Stimulated activated CD4-positive, alpha-beta T cell treated with anti-CD3 and anti-CD28 coated beads, Interleukin-1b, Interleukin-23, amount 100 ng/mL, for 48 hours (primary cell): ENCODE measurements at places on chromosomes 3 and 15.

GRCh38 chr3:186678604-186679003 lies 12.8 kb downstream of the HRG start:
- no peak for DNase-seq

GRCh38 chr3:20056725-20057611 lies 16.7 kb downstream of the KAT2B start:
- DNase-seq, result peak; percentile 53

GRCh38 chr15:63801171-63801570 lies 32.6 kb downstream of the HERC1 start:
- DNase-seq, result no peak

DNA sequence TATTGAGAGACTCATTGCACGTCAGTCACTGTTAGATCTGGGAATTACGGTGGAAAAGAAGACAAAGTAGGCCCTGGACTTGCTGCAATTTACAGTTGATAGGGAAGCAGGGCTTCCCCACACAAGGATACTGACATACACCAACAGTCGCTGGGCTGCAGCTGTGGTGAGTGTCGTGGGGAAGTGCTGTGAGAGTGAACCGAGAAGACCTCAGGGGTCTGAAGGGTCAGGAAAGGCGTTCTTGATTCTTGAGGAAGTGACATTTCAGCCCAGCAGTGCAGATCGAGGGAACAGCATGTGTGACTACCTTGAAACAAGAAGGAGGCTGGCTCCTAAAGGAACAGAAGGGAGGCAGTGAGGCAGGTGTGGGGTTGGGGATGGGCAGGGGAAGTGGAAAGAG lies 22.5 kb downstream of the MYZAP start:
- DNase-seq, result no peak

DNA sequence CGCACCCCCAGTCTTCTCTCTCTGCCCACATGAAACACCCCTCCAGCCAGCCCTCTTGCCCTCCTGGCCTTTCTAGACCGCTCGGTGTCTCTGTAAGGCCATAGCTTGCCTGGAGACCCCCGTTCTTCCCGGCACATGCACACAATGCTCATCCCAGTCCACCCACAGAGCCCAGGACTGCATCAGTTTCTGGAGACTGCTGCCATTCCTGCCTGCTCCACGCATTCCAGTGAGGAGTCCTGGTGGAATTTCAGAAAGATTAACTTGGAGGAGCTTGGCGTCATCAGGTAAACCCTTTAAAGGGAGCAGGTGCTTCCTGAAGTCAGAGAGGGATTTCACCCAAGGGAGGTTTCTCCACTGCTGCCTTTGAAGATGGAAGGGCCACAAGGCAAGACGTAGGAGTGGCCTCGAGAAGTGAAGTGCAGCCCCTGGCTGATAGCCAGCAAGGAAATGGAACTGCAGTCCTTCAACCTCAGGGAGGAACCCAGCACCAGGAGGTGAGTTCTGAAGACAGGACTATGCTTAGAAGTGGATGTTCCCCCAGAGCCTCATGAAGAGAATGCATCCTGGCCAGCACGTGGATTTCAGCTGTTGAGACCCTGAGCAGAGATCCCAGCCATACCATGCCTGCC lies 19.2 kb downstream of the SLC41A3 start:
- DNase-seq, result no peak

GRCh38 chr15:68047826-68048225 lies 6.3 kb upstream of the PIAS1 start:
- DNase-seq, result no peak

DNA sequence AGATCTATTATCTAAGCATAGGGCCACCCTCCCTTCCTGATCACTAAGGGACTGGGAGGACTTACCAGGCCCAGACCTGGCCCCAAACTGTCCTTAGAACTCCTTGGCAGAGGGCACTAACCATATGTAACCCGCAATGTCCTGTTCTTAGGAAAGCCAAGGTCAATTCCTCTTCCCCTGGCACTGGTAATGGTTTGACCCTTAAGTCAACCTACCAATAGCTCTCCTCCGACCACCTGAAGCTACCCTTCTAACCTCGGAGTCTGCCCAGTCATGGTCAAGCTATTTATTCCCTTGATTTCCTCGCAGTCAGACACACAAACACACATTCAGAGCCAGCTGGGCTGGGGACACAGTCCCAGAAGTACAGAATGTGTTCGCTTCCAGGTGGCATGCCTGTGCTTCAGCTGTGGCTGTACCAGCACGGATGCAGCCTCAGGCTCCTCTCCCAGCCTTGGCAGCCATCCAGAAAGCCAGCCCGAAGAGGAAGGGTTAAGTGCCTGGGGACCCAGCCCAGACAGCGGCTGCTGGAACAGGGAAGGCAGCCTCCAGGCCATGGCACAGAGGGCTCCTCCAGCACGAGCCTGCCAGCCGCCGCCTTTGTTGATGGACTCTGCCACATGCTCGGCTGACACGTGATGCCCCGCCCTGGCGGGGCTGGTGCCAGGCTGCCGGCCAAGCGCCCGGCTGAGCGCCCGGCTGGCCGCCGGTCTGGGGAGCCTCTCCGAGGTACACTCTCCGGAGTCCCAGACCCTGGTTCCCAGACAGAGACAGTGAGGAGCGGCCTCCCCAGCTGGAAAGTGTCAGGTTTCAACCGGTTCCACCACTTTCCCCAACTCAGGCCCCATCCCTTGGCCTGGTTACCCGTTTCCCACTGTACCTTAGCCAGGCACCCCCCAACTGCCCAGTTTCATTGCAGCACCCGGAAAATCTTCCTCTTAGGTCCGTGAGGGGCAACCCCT lies 5.5 kb downstream of the BMF start:
- DNase-seq, result no peak

- DNase-seq, result no peak
Observed at GRCh38 chr15:100764778-100765466, 114.7 kb upstream of the ALDH1A3 start.

- no peak for DNase-seq
Observed at GRCh38 chr15:27401471-27401870, 430.5 kb downstream of the GABRG3 start.

DNA sequence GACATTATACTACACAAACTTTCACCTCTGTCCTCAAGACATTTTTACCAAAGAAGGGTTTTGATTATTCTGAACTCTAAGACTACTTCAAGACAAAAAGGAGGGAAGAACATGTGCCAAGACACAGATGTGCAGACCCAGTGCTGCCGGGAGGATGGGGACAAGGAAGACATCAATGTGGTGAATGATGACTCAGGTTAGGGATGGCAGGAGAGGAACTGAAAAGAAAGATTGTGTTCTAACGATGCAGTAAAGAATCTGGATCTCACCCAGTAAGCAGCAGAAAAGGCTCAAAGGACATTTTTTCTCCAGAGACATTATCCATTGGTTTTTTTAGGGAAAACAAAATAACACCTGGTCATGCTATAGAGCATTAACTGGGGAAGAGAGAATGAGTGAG lies 449.9 kb upstream of the NR2F2 start:
- DNase-seq, result no peak

- DNase-seq, result no peak
Observed at GRCh38 chr15:69789648-69790393, 307.9 kb downstream of the TLE3 start.

DNA sequence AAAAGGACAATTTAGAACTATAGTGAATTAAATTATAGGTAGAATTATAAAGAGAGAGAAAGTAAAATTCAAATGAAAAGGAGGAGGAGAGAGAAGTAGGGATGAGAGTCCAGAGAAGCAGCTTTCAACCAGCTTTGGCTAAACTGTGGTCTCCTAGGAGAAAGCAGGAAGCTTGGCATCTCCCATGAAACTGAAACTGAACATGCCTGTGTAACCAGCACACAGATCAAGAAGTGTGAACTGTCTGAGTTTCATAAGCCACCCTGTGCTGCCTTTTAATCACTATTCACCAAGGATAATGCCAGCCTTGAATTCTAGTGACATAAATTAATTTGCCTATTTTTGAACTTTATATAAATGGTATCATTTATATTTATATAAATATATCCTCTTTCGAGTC lies 128.5 kb downstream of the MYRIP start:
- no peak for DNase-seq

DNA sequence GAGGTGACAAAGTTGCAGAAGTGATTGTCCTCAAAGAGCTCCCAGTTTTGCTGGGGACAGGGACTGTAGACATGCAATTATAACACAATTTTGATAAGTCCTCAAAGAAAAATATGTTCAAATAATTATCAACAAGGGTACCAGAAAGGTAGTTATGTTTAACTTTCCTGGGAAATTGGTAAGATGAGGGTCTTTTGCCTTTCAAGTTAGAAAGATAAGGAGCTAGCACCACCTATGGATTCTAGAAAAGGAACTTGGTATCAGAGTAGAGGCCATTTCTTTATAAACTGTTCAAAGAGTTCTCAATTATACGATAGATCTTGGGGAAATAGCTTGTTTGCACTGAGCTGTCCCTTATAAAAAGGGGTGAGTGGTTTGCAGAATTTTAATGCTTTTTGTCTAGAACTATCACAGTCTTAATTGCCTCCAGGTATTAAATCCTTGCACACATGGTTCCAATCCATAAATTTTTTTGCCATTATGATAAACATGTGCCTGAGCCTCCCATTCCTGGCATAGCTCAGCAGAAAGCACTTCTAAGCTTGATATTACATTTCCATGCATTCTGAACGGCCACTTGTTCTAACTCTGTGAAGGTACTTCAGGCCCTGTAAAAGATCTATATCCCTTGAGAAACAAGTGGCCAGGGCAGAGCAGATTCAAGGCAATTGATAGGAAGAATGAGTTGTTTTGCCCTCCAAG lies 247.5 kb upstream of the LRIG1 start:
- no peak for DNase-seq

- DNase-seq, result no peak
Observed at GRCh38 chr15:54347082-54347827, 369.0 kb downstream of the UNC13C start.

DNA sequence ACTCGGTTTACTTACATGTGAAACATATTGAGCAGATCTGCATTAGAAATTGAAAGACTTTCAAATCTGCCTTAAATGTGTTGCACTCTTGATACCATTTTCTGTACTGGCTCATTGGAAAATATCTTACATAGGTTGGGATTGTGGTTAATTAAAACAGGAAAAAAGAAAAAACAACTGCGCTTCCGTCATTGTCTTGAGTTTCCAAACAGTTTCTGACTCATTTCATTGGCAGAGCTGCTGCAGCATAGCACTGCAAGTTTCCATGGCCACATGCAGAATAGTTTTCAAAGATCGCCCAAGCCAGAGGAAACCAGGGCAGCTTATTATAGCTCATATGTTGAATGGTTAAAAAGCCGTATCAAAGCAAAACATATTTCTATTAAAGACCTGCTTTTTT lies 446.6 kb upstream of the BCHE start:
- DNase-seq, result no peak

DNA sequence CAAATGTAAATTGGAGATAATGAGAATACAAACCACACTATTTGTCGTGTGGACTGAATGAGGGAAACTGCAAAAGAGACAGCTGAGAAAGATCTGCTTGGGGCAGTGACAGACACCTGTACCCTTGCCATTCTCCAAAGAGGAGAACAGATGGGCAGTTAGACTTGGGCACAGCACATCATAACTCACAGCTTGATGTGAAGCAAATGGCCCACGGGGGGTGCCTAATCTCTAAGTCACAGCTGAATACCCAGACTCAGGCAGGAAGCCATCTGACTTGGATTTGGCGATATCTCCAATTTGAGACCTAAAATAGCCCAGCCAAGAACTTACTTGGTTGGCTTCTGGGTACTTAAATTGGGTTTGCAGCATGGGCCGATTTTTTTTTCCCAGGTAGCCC lies 10.0 kb upstream of the SLC6A11 start:
- DNase-seq, result no peak

DNA sequence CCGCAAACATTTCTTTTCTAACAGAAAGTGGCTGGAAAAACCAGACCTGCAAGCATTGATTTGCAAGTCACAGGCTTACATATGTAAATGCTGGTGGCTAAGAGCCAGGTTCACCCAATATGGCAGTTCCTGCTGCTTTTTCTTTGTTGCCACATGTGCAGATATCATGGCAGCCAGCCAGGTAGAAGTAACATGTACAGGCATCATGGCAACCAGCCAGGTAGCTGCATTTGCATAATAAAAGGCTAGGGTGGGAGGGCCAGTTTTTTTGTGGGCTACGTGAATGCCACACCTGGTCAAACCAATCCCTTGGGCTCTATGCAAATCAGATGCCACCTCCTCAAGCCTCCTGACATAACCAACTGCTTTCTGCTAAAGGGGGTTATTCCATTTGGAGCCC lies 2.8 kb upstream of the SMCO1 start:
- no peak for DNase-seq

DNA sequence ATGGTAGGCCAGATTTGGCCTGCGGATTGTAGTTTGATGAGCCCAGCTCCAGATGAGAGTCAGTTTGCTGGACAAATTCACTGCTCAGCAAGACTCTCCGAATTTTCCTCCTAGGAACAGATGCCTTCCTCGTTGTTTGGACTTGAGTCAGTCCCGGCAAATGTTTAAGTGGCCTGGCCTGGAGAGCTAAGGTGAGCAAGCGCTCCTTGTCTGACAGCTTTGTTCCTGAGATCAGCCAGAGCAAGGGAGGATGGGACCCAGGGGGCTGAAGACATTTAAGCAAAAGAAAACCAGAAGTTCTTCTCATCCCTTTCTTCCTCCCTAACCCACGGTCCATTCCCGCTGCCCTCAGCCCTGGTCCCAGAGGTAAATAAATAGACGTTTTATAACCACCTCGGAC lies 40.3 kb downstream of the POLR2M start:
- no peak for DNase-seq

DNA sequence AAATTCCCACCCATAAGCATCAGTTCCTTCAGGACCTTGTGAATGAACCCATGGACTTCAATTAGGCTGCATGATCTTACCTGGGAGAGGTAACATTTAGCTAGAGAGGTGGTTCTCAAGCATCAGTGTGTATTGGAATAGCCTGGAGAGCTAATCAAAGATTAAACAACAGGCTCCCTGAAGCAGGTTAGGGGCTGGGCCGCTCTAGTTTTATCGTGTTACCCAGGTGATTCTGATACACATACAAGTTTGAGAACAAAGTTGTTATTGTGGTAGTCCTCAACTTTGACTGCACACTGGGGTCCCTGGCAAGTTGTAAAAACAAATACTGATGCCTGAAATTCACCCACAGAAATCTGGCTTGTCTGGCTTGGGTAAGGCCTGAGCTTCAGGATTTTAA lies 31.2 kb downstream of the MYH15 start:
- no peak for DNase-seq

DNA sequence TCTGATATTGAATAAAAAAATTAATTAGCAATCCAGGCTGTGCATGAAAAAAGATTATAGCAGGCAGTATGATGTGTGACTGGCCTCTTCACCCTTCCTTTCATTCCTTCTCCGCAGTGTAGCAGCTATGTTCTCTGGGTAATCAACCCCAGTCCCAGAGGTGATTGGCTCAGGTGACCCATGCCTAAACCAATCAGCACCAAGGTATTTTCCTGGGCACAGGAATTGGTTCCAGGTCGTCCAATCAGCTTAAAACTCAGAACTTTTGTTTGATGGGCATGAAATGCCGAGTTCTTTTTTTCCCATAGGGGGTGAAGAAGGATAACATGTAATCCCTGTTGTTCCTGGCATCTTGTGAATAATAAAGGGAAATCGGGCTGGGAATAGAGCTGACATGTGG lies 5.8 kb upstream of the BNC1 start:
- DNase-seq, result no peak
